ENCODE measurements at places on chromosomes 7 and 10. TPM values are rescaled to one million over a fixed set of nuclear protein-coding genes. Genes with fewer than 3 reads are reported as not detected.

OR9A2 gene
- not detected for total RNA-seq

TYW1 gene
- total RNA-seq: 17.7 TPM

- DNase-seq: peak; percentile 28
Observed at GRCh38 chr10:64626924-64627323, 1105.7 kb downstream of the REEP3 start.

GRCh38 chr7:130095812-130096211 is 25.5 kb downstream of the KLHDC10 start:
- DNase-seq: no peak

- DNase-seq: no peak
Observed at GRCh38 chr10:3172081-3172445, 519 bp downstream of the PITRM1 start.

HABP2 gene
- not detected for total RNA-seq

PIK3AP1 gene
- 0.49 TPM for total RNA-seq

All from glutamatergic neuron (in vitro differentiated cells).